ENCODE measurements at places on chromosomes 6 and 20.
A peak's percentile ranks its signal among the peaks of the same experiment; 100 is the strongest.

DNA sequence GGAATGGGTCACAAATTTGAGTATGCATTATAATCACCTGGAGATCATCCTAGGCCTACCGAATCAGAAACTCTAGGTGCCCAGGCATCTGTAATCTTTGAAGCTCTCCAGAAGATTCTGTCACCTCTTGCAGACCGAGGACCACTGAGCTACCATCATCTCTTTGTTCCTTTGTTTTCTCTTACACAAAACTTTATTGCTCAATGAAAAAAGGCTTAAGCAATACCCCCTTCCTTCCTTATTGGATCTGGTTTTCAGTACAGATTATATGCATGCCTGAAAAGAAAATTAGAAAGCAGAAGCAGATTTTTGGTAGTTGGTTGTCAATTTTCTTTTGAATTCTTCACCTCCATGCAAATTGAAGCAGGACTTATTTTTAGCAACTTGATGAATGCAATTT is 31.3 kb downstream of the STX11 start:
- H3K4me1 ChIP-seq = no peaks in the 10 kb centered on the region
- H3K36me3 ChIP-seq = peaks cover under 1% of the 10 kb centered on the region
- DNase-seq = no peak
- H3K27ac ChIP-seq = no peak overlapping the region

- DNase-seq = no peak
- no peak overlapping the region for H3K27ac ChIP-seq
- no peaks in the 10 kb centered on the region for H3K4me1 ChIP-seq
Measured at GRCh38 chr6:23077772-23078171, 508.4 kb downstream of the HDGFL1 start.

DNA sequence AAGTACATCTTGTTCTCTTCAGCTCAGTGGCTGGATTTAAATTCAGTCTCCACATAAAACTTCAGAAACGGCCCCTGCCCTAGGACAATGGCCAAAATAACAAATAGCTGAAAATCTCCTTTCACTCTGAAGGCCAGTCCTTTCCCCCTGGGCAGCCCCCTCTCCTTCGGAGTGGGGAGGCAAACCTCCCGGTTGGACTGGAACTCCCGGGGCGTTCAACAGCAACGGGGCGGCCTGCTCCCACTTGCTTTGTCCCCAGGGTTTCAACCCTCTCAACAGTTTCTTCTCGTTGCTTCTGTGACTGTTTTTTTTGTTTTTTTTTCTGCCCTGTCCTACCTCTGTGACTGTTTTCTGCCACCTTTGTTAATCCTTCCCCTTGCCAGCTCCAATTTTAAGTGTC is 102.6 kb upstream of the DUSP22 start:
- no peak for DNase-seq
- H3K4me1 ChIP-seq = no peaks in the 10 kb centered on the region
- H3K4me3 ChIP-seq = no peak overlapping the region

DNA sequence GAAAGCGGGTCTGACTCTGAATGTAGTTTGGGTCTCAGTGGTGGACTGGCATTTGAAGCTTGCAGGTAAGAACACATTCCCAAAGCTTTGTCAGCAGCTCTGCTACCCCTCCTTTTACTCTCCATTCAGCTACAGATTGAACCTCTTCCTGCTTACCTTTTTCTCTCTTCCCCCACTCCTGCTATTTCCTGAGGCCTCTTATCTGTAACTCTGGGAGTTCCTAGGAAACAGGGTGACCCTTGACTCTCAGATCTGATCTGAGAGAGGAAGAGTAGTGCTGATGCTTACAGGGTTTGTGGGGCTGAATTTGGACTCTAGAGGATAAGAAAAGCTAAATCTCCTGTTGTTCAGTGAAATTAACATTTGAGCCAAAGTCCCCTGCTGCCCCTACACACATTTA is 21.4 kb downstream of the BRPF3 start:
- no peaks in the 10 kb centered on the region for H3K4me1 ChIP-seq
- H3K4me3 ChIP-seq = no peak overlapping the region
- peaks cover 75% of the 10 kb centered on the region for H3K36me3 ChIP-seq
- no peaks in the 10 kb centered on the region for H3K27me3 ChIP-seq

DNA sequence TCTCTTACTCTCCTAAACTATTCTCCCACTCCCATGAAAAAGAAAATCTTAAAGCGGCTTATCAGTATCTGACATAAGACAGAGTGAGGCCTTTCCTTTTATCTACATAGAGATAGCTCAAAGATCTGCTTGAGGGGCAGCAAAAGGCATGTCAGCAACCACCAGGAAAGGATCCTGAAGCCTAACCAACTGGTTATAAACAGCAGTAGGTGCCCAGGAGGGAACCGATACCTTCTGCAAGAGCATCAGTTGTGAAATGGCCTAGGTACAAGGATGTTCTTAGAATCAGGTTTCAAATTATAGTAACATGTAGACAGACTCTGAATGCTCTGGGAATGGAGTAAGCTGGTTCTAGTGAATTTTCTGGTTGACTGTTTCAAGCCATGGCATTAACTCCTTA is 21.4 kb downstream of the JARID2 start:
- H3K4me1 ChIP-seq = peaks cover 56% of the 10 kb centered on the region
- no peaks in the 10 kb centered on the region for H3K36me3 ChIP-seq
- DNase-seq = no peak
- no peak overlapping the region for H3K4me3 ChIP-seq
- H3K27ac ChIP-seq = no peak overlapping the region

- no peak overlapping the region for H3K4me3 ChIP-seq
- H3K4me1 ChIP-seq = no peaks in the 10 kb centered on the region
- H3K27ac ChIP-seq = no peak overlapping the region
- H3K27me3 ChIP-seq = no peaks in the 10 kb centered on the region
- no peaks in the 10 kb centered on the region for H3K36me3 ChIP-seq
- no peak for DNase-seq
Measured at GRCh38 chr6:33064723-33065122, 8.7 kb downstream of the HLA-DPA1 start.

- DNase-seq = no peak
- H3K27ac ChIP-seq = no peak overlapping the region
- no peaks in the 10 kb centered on the region for H3K4me1 ChIP-seq
- H3K4me3 ChIP-seq = no peak overlapping the region
Measured at GRCh38 chr6:75551367-75551952, 50.2 kb upstream of the SENP6 start.

GRCh38 chr20:58550275-58551059 is 35.3 kb upstream of the APCDD1L start:
- no peak overlapping the region for H3K4me3 ChIP-seq
- peaks cover 21% of the 10 kb centered on the region for H3K4me1 ChIP-seq
- no peak for DNase-seq
- no peaks in the 10 kb centered on the region for H3K36me3 ChIP-seq
- H3K27me3 ChIP-seq = no peaks in the 10 kb centered on the region

- H3K27ac ChIP-seq = peak overlapping the region; percentile 27
- H3K36me3 ChIP-seq = no peaks in the 10 kb centered on the region
- no peak overlapping the region for H3K4me3 ChIP-seq
- peak; percentile 65 for DNase-seq
- peaks cover 34% of the 10 kb centered on the region for H3K4me1 ChIP-seq
Measured at GRCh38 chr6:158752613-158753012, 66.6 kb downstream of the EZR start.

- no peak overlapping the region for H3K27ac ChIP-seq
- no peaks in the 10 kb centered on the region for H3K36me3 ChIP-seq
- no peak overlapping the region for H3K4me3 ChIP-seq
- H3K4me1 ChIP-seq = no peaks in the 10 kb centered on the region
- no peak for DNase-seq
Measured at GRCh38 chr6:119379809-119380208, 30.2 kb upstream of the MAN1A1 start.

GRCh38 chr6:3612341-3613041 is 139.0 kb downstream of the PXDC1 start:
- H3K4me3 ChIP-seq = no peak overlapping the region
- no peaks in the 10 kb centered on the region for H3K27me3 ChIP-seq
- no peak overlapping the region for H3K27ac ChIP-seq
- H3K36me3 ChIP-seq = no peaks in the 10 kb centered on the region
- no peak for DNase-seq

- no peak overlapping the region for H3K27ac ChIP-seq
- H3K27me3 ChIP-seq = peaks cover 85% of the 10 kb centered on the region
- peaks cover 3% of the 10 kb centered on the region for H3K36me3 ChIP-seq
- no peak for DNase-seq
Measured at GRCh38 chr20:40687384-40688128, 1.5 kb downstream of the MAFB start.

- H3K27ac ChIP-seq = no peak overlapping the region
- no peaks in the 10 kb centered on the region for H3K36me3 ChIP-seq
- H3K4me3 ChIP-seq = no peak overlapping the region
- no peaks in the 10 kb centered on the region for H3K27me3 ChIP-seq
- H3K4me1 ChIP-seq = no peaks in the 10 kb centered on the region
Measured at GRCh38 chr6:66948106-66948505, 1241.1 kb upstream of the EYS start.

DNA sequence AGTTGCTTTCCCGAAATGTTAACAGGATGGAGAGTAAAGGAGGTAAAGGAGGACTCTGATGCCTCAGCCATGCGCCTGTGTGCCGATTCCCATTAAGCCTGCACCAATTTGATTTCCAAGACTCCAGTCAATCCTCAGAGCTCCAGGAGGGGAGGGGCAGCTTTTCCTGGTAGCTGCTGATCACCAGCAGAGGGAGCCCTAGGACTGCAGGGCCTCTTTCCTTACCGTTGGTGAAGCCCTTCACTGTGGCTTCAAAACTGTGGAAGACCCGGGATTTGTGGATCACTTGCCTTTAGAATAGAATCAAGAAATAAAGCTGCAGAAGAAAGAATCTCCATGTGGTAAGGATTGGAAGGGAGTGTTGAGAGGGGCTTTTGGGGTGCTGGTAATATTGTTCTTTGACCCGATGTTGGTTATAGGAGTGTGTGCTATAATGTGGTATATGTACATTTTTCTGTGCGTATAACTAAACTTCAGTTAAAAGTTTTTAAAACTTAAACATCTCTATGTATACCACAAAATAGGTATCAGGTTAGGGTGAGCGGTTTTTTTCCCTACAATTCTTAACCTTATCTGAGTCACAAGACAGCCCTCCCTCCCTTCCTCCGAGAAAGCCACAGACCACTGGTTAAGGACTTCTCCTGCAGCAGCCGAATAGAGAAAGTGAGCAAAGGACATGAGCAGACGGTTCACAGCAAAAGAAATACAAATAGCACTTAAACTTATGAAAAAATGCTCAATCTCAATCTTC is 6.9 kb upstream of the OSER1 start:
- no peaks in the 10 kb centered on the region for H3K27me3 ChIP-seq
- no peak overlapping the region for H3K4me3 ChIP-seq
- H3K36me3 ChIP-seq = peaks cover 16% of the 10 kb centered on the region
- peaks cover under 1% of the 10 kb centered on the region for H3K4me1 ChIP-seq

DNA sequence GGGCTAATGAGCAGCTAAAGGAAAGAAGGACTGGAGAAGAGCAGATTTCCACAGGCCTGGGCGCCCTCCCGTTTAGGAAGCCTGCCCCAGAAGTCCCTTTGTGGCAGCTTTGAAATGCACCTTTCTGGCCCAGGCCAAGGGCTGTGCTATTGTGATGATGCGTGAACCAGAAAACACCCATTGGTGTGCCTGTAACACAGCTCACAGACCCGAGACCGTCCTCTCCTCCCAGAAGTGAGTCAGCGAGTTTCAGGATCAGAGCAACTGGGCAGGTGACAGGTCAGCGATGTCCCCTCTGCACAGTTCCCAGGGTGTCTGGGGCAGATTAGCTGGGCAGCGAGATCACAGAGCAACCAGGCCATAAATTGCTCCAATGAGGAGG is 71.9 kb upstream of the SULF2 start:
- H3K27me3 ChIP-seq = peaks cover 2% of the 10 kb centered on the region
- H3K4me1 ChIP-seq = peaks cover 19% of the 10 kb centered on the region
- no peak overlapping the region for H3K4me3 ChIP-seq
- no peaks in the 10 kb centered on the region for H3K36me3 ChIP-seq
- H3K27ac ChIP-seq = peak overlapping the region; percentile 67

GRCh38 chr6:939526-940252 is 246.8 kb upstream of the EXOC2 start:
- H3K36me3 ChIP-seq = no peaks in the 10 kb centered on the region
- no peaks in the 10 kb centered on the region for H3K27me3 ChIP-seq
- H3K4me1 ChIP-seq = peaks cover 8% of the 10 kb centered on the region
- H3K27ac ChIP-seq = no peak overlapping the region
- no peak overlapping the region for H3K4me3 ChIP-seq

- no peak overlapping the region for H3K4me3 ChIP-seq
- DNase-seq = no peak
- no peaks in the 10 kb centered on the region for H3K27me3 ChIP-seq
- no peaks in the 10 kb centered on the region for H3K36me3 ChIP-seq
- H3K4me1 ChIP-seq = no peaks in the 10 kb centered on the region
Measured at GRCh38 chr6:8137529-8137939, 35.2 kb upstream of the EEF1E1 start.

GRCh38 chr6:141158740-141159139 is 974.0 kb upstream of the GJE1 start:
- peak; percentile 26 for DNase-seq
- H3K27ac ChIP-seq = peak overlapping the region; percentile 15
- H3K36me3 ChIP-seq = no peaks in the 10 kb centered on the region
- H3K4me1 ChIP-seq = no peaks in the 10 kb centered on the region

GRCh38 chr20:38001981-38002380 is 31.3 kb downstream of the TTI1 start:
- no peak overlapping the region for H3K27ac ChIP-seq
- no peaks in the 10 kb centered on the region for H3K27me3 ChIP-seq
- no peak overlapping the region for H3K4me3 ChIP-seq
